Omental fat pad (tissue), 4 donors: ENCODE measurements at places on chromosomes 13 and 19.

GRCh38 chr19:6705931-6706632, 14.4 kb downstream of the C3 start:
- DNase-seq = no peak

DNA sequence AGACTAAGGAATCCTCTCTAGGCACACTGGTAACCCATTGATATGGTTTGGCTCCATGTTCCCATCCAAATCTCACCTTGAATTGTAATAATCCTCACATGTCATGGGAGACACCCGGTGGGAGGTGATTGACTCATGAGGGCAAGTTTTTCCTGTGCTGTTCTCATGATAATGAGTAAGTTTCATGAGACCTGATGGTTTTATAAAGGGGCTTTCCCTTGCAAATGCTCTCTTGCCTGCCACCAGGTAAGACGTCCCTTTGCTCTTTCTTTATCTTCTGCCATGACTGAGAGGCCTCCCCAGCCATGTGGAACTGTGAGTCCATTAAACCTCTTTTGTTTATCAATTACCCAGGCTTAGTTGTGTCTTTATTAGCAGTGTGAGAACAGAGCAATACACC, 81.4 kb upstream of the GPC6 start:
- DNase-seq = no peak

GRCh38 chr13:44919104-44919804, 70.0 kb downstream of the NUFIP1 start:
- DNase-seq = no peak

- no peak for DNase-seq
Measured at GRCh38 chr13:48570216-48570828, 37.4 kb upstream of the RCBTB2 start.

- no peak for DNase-seq
Measured at GRCh38 chr13:108267347-108267746, 2.2 kb upstream of the TNFSF13B start.
